Globus pallidus (tissue), 1 donor: ENCODE measurements at places on chromosomes 16 and 17.

DNA sequence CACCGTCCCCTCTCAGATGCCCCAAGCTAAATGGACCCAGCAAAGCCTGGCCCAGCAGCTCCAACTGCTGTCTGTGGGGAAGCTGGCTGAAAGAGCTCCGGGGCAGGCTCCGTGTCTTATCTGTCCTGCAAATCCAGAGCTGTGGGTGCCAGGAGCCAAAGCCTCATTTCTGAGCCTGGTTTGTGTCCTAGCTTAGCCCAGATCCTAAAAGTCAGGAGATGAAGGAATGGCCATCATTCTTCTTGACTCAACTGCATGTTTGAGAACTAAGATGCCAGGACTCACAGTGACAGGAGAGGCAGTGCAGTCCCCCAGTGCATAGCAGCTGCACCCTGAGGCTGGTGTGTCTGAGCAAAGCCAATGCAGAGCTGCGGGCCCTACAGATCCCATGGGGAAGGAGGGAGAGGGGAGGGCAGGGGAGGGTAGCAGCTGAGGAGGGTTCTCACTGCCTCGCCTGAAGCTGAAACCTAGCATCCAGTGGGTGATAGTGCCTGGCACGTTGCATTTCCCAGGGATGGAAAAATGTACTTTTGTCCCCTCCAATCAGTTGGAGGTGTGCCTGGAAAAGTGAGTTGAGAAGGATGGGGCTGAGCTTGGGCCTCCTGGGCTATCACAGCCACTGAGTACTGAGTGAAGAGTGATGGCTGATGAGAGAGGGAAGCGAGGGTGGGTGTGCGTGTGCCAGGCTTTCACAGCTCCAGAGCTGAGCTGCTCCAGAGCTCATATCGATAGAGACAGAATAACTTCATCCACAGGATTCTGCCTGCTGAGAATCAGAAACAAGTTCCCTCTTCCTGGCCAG is 24.5 kb upstream of the CD300E start:
- DNase-seq: no peak

DNA sequence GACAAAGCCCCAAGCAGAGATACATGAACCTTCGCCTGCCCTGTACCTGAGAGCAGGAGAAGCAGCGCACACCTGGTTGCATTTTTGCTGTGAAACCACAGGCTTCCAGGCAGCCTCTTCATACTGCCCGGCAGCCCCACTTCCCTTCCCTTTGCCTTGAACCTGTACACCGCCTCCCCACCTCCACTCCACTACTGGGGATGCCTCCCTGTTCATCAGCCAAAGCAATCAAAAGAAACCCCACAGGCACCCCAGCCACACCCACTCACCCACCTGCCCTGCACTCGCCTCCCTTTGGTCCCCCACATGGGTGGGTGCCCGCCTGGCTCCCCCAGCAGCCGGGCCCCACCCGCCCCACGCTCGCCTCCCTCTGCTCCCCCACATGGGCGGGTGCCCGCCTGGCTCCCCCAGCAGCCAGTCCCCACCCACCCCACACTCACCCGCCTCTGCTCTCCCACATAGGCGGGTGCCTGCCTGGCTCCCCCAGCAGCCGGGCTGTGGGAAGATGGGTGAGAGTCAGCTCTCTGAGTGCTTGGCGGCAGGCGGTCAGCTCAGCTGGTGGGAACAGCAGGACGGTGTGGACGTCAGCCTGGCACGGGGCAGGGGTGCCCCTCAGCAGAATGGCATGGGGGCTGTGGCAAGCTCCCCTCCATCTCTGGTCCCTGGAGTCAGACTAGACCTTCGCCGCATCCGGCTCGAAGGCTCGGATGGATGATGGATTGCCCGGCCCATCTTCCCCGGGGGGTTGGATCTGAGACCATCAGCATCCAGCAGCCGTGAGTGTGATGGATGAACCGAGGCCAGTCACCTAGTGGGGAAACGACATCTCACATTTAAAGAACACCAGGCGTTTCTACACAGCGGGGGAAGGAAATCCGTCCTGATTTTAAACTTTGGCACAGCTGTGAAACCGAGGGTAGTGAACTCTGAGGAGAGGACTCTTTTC is 135.6 kb downstream of the BANP start:
- no peak for DNase-seq

- DNase-seq: no peak
Measured at GRCh38 chr16:13083681-13084080, 182.3 kb downstream of the SHISA9 start.

- peak; percentile 37 for DNase-seq
Measured at GRCh38 chr17:79400989-79401703, 209.7 kb downstream of the RBFOX3 start.

DNA sequence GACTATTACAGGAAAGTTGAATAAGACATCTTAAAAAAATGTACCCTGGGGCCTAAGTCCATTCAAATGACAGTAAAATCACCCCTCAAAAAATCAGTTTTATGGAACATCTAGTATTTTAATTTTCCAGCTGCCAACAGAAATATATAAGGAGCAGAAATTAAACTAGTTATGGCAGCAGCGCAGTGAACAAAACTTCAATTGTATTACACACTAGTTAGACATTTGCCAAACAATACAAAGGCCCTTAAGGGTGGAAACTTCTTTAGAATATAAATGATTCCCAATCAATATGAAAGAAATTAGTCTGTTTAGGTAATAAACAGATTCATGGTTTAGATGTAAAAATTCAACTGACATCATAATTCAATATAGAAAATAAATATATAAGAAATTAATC is 18.1 kb upstream of the RFFL start:
- DNase-seq: peak; percentile 76

DNA sequence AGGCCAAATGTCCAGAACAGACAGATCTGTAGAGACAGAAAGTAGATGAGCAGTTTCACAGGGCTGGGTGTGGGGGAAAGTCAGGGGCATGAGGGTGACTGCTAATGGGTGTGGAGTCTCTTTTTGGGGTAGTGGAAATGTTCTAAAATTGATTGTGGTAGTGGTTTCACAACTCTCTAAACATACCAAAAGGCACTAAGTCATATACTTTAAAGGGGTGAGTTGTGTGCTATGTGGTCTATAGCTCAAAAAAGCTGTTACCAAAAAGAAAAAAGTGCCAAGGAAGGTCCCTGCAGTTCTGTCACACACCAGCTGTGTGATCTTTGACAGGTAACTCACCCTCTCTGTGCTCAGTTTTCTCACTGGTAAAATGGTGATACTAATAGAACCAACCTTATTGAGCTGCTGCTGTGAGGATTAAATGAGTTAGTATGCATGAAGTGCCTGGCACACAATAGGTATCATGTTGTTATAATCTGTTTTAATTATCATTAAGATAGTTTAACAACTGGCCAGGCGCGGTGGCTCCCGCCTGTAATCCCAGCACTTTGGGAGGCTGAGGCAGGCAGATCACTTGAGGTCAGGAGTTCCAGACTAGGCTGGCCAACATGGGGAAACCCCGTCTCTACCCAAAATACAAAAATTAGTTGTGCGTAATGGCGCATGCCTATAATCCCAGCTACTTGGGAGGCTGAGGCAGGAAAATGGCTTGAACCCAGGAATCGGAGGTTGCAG is 10.3 kb downstream of the ITGAX start:
- no peak for DNase-seq

DNA sequence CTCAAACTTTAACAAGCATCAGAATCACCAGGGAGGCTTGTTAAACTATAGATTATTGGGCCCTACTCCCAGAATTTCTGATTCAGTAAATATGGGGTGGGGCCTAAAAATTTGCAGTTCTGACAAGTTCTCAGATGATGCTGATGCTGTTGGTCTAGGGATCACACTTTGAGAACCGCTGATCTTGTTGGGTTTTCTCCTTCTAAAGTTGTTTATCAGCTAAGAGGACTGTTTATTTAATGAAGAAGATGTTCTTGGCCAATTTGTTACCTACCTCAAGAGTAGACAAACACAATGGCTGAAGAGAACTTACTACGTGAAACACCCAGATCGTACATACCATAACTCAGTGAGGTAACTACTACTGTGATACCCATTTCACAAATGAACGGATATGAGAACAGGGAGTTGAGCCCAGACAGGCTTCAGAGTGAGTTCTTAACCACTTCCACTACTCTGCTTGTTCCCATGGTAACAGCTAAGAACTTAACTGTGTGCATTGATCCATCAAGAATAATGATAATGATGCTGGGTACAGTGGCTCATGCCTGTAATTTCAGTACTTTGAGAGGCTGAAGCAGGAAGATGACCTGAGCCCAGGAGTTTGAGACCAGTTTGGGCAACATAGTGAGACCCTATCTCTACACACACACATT is 85.3 kb upstream of the NSRP1 start:
- no peak for DNase-seq

- no peak for DNase-seq
Measured at GRCh38 chr17:60610473-60610872, 10.5 kb downstream of the PPM1D start.

DNA sequence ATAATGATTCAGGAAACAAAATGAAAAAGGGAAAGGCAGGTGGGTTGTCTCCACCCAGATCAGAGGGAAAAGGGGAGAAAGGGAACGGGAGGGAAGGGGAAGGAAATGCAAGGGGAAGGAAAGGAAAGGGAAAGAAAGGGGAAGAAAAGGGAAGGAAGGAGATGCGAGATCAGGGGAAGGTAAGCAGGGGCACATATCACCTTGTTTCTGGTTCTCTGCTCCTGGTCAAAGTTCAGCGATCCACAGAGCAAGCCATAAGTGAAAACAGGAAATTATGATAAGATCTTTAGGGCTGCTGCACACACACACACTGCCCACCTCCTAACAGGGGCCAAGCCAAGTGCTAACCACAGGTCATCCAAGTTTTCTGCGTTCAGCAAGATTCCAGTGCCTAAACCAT is 37.5 kb upstream of the GRIN2A start:
- no peak for DNase-seq

DNA sequence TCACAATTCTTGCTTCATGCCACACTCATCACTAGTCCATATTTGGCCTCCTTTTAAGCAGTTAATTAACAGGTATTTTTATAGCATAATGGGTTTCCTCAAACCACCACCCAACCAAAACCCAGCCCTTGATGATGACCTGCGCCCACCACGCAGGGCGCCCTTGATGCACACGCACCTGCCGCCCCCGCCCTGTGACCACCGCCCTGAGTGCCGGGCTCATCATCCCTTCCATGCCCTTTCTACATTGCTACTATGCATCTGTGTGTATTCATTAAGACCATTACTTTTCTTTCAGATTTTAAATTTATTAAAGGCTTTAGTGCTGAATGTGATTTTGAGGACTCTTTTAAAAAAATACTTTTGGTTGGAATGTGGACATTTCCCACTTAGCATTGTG is 204.8 kb upstream of the CHMP6 start:
- no peak for DNase-seq

DNA sequence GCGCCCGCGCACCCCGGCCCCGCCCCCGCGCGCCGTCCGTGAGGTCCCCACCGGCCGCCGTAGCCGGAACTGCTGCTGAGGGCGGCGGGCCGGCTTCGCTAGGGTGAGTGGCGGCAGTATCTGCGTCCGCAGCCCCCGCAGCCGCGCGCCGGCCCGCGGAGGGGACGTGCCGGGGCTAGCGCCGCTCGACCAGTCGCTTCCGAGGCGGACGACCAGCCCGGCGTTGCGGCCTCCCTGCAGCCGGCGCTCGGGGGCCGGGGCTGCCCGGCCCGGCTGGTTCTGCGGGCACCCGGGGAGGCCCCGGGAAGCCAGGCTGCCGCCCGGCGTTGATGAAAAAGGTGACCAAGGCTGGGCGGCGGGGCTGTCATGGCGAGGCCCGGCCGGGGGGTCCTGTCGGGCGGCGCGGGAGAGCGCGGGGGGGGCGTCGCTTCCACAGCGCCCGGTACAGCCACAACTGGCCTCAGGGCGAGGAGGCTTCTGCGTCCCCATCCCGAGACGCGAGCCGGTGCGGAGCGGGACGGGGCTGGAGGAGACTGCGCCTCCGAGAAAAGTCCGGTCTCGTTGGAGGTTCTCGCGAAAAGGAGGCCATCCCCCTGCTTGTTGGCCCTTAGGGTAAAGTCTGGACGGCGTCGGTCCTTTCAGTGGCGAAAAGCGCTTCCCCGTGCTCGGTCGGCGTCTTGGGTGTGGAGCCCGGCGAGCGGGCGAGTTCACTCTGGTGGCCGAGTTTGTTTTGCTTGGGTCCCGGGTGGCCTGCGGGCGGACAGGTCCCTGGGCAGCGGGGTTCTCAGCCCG is at the start of gene CRAMP1:
Gene CRAMP1, plus strand, starts transcription at position 41 of the 792 bp plus-strand sequence. CDS start 2,280 bp downstream, outside the sequence.
- DNase-seq: no peak

DNA sequence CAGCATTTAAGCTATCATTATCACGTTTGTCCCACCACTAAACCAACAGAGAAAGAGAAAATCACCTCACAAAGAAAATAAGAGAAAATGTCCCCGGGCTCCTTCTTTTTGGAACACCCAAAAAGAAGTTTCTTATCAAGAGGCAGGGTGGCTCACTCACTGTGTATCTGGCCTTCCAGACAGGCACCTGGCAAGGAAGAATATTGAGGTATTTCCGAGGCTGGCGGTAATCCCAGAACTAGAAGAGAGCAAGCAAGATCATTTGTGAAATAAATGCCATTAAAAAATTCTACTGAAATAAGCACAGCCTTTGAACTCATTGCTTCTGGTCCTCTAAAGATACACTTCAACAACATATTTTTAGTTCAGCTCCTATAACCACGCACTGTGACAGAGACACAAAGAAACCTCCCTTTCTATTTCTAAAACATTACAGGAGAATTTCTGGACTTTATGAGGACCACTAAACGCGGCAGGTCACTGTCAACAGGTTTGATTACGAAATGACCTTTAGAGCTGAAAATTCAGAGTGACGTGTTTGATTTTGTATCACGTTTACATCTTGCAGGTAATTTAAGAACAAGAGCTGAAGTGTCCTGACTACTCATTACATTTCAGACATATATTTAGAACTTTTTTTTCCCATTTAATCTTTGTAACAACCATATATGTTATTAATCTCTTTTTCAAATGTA is 61.0 kb downstream of the WDR59 start:
- no peak for DNase-seq

GRCh38 chr17:34565713-34566112 is 13.7 kb upstream of the TMEM132E start:
- DNase-seq: no peak

DNA sequence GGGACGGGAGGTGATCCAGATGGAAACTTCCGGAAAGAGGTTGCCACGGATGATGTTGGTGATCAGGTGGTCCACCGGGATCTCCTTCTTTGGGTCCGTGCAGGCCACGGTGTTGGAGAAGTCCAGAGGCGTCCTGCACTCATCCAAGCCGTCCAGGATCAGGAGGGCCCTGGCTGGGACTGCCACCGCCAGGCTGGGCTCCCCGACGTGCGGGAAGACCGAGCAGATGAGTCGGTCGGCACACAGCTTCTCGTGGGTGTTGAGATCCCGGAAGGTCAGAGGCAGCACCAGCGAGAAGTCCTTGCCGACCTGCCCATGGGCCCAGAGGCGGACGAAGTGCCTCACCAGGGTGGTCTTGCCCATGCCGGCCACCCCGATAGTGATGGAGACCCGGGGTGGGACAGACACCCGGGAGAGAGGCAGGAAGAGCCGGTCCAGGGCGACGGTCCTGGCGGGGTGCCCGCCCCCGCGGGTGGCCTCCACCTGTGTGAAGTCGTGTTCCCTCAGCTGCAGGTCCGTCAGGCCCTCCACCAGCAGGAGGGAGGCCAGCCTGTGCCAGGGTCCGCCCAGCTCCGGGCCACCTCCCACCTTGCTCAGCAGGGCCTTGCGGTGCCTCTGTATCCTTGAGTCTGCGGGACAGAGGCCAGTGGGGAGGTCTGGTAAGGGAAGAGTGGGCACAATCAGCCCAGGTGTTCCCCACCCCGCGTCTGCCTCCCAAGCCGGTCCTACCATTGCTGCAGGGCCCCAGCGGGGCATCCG is 12.9 kb downstream of the NLRC3 start:
- no peak for DNase-seq
